Activated CD4-positive, CD25-positive, alpha-beta regulatory T cell (primary cell): ENCODE measurements at places on chromosomes 4 and X.

DNA sequence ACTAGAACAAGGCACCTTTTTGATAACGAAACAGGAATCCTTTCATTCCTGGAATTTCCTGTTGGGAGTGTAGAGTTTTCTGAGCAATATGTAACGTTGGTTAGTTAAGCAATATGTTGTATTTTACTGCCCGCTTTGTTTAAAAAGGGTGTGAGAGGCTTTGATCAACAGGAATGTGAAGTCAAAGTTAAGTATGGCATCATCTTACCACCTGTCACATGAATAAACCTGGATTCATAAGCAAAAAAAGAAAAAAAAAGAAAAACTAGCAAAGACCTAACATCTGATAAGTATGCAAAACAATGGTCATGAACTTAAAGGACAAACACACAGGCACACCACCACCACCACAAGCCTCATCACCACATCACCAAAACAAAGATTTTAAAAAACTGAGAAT, 7.1 kb upstream of the CXCL5 start:
- no peak for DNase-seq

DNA sequence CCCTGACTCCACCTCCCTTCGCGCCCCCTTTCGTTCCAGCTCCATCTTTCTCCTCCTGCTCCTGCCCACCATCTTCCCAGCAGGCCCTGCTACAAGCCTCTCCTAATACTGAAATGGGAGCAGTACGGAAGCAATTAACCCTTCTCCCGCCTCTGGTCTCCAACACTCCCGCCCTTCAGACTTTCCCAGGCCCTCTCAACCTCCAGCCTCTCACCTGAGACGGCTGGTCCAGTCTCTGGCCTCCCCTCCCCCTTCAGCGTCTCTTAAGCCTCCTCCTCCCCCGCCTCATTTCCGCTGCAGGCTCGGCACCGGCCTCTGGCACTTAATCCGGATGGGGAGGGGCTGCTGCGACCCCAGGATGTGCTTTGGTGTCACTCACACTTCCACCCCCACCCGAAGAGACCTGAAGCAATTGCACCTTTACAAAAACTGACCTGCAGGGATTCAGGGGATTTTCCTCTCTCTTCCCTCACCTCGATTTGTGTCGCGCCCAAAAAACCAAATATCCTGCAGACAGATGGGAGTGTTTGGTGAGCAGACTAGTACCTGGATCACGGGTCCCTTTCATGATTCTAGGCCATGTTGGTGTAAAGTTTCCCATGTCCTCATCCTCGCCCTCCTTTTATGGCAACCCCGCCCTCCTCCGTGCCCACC, 657 bp downstream of the TCEAL8 start:
- no peak for DNase-seq

GRCh38 chr4:123924536-123924935, 527.9 kb downstream of the SPRY1 start:
- no peak for DNase-seq

- DNase-seq = no peak
Measured at GRCh38 chr4:101871962-101872676, 81.6 kb downstream of the BANK1 start.

GRCh38 chr4:140680686-140681085, 75.5 kb downstream of the TBC1D9 start:
- no peak for DNase-seq

DNA sequence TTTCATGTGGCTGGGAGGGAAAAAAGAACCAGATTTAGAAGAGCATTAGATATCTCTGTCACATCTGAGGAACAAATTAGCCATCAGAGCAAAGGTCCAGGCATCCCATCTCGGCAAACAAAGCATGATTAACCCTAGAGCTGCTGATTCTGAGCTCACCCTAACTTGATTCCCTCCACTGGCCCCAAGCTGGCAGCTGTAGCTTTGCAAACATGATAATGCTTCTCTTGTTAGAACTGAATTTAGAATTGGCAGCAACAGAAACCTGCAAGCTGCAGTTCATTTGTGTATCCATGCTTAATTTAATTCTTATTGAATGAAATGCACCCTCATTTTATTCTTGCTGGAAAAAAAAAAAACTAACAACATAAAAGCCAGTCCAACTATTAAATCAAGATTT, 289.2 kb downstream of the IL1RAPL1 start:
- no peak for DNase-seq

- DNase-seq = no peak
Measured at GRCh38 chrX:49077941-49078340, 1.7 kb downstream of the WDR45 start.

GRCh38 chr4:1616557-1616930, 67.6 kb downstream of the FAM53A start:
- no peak for DNase-seq

DNA sequence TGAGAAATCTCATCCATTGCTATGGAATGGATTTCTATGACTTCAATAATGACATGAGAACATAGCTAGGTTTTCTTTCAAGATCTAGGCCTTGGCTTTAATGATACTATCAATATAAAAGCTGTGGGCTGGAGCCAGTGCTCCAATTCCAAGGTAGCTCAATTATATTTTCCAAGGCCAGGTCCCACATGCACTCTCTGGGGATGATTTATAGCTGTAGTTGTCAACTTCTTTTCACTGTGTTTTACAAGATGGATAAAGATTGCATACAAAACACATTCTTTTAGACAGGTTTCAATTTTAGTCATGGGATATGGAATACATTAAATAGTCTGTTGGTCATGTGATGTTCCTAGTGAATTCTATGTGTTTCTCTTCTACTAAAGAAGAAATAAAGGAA, 156.7 kb downstream of the DCAF12L1 start:
- DNase-seq = no peak

GRCh38 chrX:134171661-134172587, 65.1 kb upstream of the CCDC160 start:
- DNase-seq = no peak

GRCh38 chrX:37613933-37614332, 42.5 kb downstream of the LANCL3 start:
- DNase-seq = no peak

GRCh38 chr4:173527103-173527891, 2.7 kb downstream of the HAND2 start:
- DNase-seq = no peak

- no peak for DNase-seq
Measured at GRCh38 chr4:70613306-70614183, 15.0 kb upstream of the ENAM start.

DNA sequence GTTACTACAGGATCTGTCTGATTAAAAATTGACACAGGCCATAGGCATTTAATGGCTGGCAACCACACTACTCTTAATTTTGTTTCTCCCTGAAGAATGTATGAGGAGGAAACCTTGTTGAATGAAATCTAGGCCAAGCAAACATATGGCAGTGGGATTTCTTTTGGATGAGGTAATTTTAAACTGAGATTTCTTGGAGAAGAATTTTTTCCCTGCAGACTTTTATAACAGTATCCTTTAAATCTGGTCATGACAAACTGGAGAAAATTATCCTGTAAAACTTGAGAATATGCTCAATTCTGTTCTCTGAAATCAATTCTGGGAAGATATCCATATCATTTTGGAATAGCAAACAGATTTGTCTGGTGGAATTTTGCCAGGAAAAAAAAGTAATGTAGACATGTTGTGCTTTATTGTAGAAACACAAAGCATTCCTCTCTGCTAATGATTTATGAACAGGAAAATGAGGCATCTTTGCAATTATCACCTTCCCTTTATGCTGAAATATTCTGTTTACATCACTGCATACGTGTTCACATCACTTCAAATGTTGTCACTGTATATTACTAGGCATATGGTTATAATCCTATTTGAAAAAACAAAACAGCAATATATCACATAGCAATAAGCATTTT, 108.3 kb upstream of the ARSJ start:
- DNase-seq = no peak

DNA sequence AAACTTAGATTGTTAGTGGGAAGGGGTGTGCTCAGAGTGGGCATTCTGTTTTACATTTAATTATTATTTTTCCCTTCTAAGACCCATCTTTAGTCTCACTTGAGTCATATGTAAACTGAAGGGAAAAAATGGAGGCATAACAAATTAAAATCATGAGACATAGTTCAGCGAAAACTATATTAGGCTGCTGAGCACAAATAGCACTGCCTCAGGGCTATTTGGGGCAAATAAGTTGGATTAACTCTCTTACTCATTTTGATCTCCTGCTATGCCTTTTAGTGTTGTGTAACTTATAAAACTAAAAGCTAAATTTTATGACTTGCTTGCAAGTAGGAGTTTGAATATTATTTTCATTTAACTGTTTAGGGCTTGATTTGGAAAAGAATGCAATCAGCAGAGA, 1329.2 kb upstream of the PCDH7 start:
- no peak for DNase-seq

GRCh38 chr4:147741190-147741788, 9.4 kb downstream of the ARHGAP10 start:
- no peak for DNase-seq

DNA sequence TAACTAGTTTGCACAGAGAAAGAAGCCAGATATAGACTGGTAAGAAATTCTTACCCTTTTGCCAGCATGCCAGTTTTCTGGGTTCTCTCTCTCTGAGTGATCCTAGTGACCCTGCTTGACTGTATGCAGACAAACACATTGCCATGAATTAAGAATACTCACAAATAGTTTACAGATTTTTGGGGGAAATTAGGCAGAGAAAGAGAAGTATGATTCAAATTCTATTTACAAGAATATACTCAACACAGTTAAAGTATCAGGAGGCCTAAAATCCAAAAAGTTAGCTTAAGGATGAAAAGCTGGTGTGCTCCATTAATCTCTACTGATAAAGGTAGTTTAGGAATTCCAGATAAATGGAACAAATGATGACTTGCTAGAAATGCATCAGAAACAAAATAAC, 18.4 kb downstream of the MOB1B start:
- DNase-seq = no peak

DNA sequence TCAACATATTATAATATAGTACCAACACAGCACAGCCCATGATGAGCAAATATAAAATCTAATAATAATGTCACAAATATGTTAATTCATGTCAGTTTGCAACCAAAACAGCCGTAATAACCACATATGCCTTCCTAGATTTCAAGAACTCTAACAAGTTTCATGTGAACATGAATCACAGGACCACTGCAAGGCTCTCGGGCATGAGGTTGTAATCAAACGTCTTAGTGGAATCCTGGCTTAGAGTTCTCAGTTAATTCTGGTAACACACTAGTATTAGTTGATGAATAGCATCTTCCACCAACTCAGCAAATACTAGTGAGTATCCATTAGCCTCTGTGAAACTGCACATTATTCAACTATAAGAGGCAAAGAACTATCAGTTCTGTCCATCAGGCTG, 379.3 kb upstream of the TENM3 start:
- no peak for DNase-seq

DNA sequence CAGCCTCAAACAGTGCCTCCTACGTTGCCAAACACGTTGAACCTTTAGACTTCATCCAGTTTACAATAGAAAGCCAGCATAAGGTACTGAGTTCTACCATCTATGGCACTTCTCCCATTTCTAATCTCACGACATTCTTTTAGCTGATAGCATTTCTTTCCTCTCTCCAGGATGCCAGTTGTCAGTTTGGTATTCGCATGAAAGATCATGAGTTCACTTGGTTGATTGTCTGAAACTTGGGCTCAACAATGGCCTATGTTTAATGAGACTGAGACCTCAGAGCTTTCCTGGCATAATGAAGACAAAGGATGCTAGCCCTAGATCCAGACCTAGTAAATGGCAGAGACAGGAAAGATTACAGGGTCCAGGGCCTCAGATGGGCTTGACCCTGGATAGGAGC, 69.2 kb upstream of the SPRY1 start:
- DNase-seq = no peak

- DNase-seq = no peak
Measured at GRCh38 chr4:48546336-48546735, 56.3 kb downstream of the ZAR1 start.

GRCh38 chrX:85994228-85994627, 53.1 kb downstream of the CHM start:
- no peak for DNase-seq

GRCh38 chrX:37405956-37406355, 56.8 kb downstream of the PRRG1 start:
- DNase-seq = no peak

GRCh38 chr4:87209696-87210095, 10.7 kb downstream of the KLHL8 start:
- DNase-seq = no peak

- no peak for DNase-seq
Measured at GRCh38 chr4:175229154-175229553, 311.0 kb downstream of the ADAM29 start.

DNA sequence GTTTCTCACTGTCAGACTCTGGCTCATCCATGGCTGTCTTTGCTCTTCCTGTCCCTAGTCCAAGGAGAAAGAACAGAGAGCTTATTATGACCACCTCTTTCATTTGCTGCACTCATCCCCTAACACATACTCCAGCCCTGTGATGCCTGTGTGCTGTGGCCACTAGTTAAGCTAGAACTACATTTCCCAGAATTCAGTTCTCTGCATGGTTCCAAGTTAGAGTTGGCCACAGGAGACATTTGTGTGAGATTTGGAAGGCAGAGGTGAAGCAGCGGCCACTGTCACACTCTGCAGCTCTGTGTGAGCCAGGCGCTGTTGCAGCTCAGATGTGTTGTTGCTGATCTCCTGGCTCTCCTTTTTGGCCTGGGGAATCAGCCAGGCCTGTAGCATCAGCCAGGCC, 188.2 kb upstream of the ATP6AP2 start:
- no peak for DNase-seq

GRCh38 chrX:1011691-1012283, 200.7 kb downstream of the CRLF2 start:
- DNase-seq = no peak

DNA sequence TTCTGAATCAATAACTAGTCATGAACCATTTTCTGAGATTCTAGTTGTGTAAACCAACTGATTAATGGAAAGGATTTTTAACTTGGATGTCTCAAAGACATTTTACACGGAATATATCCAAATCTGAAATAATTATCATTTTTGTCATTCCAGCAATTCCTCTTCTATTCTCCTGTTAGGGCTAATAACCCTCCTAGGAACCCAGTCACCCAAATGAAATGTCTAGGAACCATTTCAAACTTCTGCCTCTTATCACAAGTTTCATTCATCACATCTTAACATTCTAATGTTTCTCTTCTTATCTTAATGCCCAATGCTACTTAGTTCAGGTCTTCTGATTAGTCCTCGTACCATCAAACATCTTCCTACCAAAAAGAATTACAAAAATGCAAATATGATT, 639.8 kb downstream of the DMD start:
- no peak for DNase-seq
